Activated T-helper 1 cell treated with anti-CD3 and anti-CD28 coated beads, Interleukin-2, amount 50 U/mL, for 16 hours (primary cell): ENCODE measurements at places on chromosomes 3 and 15.

DNA sequence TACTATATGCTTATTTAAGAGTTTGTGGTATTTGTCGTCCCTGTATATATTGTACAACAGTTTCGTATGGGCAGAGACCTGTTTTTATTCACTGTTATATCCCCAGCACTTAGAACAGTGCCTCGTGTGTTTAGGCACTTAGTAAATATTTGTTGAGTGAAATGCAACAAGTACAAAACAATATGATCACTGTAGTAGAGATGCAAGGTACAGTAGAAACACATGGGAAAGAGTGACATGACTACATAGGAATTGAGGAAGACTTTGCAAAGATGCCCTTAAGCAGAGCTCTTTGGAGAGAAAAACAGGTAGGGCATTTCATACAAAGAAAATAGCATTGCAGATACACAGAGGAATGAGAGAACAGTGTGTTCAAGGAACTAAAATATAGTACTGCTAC lies 18.3 kb downstream of the RASA2 start:
- DNase-seq: no peak

DNA sequence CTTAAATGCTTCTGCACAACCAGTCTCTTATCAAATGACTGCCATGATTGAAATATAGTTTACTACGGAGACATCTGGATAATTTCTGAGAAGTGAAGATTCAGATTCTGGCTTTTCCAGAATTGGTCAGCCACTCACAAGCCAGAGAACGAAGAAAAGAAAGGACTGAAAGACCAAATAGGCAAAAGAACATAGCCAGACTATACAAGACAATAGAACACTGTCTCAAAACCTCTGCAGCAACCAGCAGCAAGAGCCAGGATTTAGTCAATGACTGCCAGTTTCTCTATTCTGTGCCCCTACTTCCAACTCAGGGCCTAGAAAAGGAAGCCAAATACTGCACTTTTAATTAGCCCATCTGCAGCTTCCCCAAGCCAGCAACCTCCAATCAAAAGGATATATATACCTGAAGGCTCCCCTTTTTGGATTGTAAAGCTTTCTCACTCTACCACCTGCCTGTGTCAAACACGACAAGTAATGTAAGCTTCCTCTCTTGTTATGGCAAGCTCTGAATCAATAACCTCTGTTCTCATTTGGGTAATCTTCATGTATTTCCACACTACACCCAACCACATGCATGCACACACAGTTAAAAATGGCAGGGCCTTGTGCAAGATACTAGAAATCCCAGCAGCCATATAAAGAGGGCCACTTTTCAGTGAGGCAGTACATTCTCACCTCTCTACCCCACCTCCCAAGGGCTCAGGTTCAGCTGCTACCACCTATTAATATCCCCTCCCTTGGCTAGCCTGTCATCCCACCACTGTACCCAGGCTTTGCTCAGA lies 97.1 kb downstream of the ERC2 start:
- DNase-seq: no peak

GRCh38 chr15:63986751-63987341 lies 59.4 kb downstream of the DAPK2 start:
- no peak for DNase-seq

GRCh38 chr3:104816716-104817115 lies 550.0 kb upstream of the ALCAM start:
- DNase-seq: no peak

DNA sequence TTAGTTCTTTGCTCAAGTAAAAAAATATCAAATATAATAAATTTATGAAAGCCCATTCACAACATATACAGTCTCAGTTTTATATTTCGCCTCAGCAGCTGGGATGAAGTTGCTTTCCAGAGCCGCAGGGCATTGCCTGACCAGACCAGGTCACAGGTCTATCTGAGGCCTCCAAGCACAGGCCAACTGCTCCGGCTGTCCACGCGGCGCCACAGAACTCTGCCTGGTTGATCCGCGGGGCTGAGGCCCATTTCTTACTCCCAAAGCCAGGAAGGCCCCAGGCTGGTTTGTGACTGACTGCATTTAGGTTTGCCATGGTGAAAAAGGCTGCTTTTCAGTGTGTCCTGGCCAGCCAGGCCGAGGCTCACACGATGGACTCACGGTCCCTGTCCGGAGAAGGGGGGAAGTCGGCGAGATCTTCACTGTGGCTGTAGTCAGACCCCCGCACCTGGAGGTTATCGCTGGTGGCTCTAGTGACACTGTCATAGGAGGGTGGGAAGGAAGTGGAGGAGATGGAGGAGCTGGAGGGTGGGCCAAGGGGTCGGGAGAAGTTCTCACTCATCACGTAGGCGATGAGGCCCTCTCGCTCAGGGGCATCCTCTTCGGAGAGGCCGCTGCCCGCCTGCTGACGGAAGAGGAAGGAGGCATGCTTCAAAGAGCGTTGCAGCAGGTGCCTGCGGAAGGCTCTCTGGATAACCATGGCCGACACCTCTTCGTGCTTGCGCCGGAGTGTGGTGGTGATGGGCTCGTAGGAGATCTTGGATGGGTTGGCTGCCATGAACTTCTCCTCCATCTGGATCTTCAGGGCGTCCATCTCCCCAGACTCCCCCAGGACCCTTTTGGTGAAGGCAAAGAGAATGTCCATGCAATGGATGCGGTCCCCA lies 54.1 kb downstream of the EXOG start:
- no peak for DNase-seq
